ENCODE measurements at places on chromosomes 3 and 15.

GRCh38 chr15:60949039-60949977, 279.8 kb downstream of the RORA start:
- DNase-seq: no peak

GRCh38 chr3:170809007-170809974, 60.7 kb downstream of the RPL22L1 start:
- peak; percentile 16 for DNase-seq

DNA sequence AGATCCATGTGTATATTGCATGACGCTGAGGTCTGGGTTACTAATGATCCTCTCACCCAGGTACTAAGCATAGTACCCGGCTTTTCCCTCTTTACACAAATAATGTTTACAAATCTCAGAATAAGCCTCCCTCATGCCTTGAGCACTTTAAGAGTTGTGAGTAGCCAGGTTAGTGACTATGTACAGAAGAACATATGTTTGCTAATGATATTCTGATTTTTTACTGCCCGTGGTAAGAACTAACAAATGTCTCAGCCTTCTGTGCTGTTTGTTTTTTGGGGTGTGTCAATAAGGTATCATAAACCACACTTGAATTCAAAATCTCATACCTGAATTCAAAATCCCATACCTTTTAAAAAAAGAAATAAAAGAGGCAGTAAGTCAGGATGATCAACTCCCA, 59.5 kb downstream of the ABCC5 start:
- no peak for DNase-seq

GRCh38 chr3:3665961-3666640, 133.1 kb upstream of the LRRN1 start:
- peak; percentile 9 for DNase-seq

DNA sequence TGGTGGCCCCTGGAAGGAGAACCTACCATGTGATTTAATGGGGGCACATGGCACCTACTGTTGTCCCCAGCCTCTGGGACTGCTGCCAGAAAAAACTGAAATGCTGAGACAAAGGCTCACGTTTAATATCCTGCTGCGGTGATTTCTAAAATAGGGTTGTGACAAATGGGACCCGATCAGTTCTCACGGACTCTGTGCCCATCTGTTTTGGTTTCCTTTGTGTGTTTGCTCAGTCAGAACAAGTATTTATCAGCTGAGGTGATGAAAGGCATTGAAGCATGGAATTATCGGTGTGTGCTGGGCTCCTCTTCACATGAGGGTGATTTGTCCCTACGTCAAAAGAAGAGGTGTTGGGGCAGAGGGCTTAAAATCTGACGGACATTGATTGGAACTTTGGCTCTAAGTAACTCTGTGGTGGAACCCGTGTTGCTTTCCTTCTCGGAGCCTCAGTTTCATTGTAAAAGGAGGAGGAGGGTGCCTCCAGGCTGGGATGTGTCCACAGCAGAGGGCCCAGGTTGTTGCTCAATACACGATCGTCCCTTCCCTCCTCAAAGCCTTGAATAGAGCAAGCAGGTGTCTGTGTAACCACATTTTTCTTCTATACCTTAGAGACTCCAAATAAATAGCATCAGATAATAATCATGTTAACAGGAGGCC, 283.3 kb upstream of the RGMA start:
- DNase-seq: no peak

DNA sequence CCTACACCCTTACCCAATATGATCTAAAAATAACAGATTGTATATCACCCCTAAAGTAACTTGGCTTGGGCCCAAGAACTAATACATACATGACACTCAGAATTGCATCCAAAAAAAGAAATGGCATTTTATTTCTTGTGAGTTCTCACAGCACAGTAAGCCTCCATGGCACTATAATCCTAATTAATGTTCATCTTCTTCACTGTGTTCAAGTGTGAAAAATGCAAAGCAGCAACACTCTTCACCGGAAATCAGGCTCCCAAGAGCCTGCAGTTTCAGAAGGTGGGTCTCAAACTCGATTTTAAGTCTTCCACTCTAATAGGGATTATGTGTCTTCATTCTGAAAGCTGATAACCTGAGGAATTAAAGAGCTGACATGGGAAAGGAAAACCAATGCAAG, 142.8 kb upstream of the TSC22D2 start:
- no peak for DNase-seq

GRCh38 chr3:153026026-153026425, 136.0 kb upstream of the RAP2B start:
- DNase-seq: peak; percentile 24

DNA sequence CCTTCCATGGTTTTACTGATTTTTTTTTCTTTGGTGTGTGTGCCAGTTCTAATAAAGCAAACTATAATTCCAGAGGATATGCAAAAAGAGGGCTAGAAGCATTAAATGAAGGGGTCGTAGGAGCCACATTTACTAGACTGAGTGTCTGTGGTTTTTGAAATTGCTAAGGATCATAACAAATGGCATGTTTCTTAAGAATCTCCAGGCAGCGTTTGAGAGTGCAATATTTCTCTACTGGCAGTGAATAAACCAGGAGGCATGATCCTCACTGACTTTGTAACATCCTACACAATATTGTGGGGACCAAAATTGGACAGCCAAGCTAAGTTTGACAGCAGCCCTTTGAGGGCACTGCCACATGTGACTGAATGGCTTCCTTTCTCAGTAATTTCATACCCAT, 115.9 kb upstream of the CCNL1 start:
- no peak for DNase-seq

- no peak for DNase-seq
Measured at GRCh38 chr15:48978638-48979037, 14.9 kb upstream of the SHC4 start.

DNA sequence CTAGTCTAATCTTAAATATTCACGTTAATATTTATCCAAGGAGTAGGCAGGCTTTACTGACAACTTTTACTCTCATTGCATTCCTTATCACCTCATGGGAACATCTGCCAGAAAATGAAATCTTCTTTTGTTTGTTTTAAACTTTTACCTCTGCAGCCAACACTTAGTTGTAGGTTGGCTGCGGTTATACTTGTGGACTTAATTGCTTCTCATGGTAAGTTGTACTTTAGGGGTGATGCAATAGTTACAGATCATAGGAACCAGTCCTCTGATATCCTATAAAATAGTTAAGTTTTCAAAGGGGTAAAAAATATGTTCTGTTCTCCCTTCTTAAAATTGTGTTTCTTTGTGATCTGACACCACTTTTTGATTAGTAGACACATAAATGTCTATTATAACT, 321.9 kb downstream of the ZPLD1 start:
- no peak for DNase-seq

GRCh38 chr3:57227930-57228751, 612 bp downstream of the APPL1 start:
- peak; percentile 54 for DNase-seq

GRCh38 chr3:159114582-159114981, 312.7 kb downstream of the MFSD1 start:
- DNase-seq: no peak

- no peak for DNase-seq
Measured at GRCh38 chr15:98907927-98908471, 99.6 kb downstream of the PGPEP1L start.

DNA sequence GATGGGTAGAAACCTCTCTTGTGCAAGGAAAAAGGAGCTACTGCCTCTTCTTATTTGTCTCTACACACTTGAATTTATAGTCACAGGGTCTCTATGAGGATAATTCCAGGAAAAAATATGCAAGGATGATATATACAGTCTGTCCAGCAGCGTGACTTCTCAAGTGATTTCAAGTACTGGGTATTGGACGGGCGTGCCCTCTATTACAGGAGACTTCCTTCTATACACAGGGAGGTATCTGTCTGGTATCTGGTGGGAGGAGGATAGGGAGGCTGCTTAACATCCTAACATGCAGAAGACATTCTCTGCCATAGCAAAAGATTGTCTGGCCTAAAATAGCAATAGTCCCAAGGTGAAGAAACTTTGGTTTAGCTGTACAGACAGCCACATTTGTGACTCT, 146.1 kb downstream of the TPRG1 start:
- no peak for DNase-seq

- no peak for DNase-seq
Measured at GRCh38 chr3:195352895-195353488, 82.0 kb upstream of the XXYLT1 start.

DNA sequence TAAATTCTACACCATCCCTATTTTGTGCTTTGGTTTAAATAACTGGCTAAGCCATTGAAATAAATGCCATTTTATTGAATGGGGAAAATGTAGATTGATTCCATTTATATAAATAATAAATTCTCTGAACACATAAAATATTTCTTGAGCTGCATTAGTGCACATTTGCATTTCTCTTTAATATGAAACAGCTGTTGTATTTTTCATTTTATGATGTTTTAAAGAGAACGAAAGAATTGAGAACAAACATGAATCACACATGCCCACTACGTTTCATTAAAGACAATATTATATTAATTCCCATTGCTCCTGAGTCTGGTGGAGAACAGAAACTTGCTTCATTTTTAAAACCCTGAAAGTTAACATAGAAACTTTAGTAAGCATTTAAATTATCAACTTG, 235.7 kb upstream of the CFAP20DC start:
- no peak for DNase-seq

Measured in GM13977 (cell line).